CD4-positive, alpha-beta T cell treated with Interleukin-17A for 4 hours (primary cell): ENCODE measurements at places on chromosomes 2 and 18.

DNA sequence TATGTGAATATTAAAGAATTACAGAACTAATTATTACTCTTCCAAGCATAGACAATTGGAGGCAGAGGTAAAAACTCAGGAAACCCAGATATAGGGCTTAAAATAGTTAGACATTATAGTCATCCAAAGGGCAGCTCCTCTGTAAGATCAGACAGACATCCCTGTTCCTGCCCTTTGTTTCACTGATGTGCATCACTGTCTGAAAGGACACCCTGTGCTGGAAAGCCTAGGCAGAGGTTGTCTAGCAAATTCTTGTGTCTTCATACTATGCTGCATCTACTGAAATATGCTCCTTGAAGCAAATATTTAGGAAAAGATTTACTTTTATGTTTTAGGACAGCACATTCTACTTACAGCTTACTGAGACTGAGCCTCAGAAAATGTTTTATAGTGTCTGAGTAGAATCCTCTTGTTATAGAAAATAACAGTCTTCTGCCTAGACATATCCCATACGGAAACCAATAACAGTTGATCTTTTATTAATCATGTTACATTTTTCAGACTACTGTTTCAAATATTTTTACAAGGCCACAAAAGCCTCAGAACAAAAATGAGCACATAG is 977.3 kb upstream of the CDH2 start:
- DNase-seq: no peak

GRCh38 chr2:54814389-54815147 is 91.1 kb downstream of the EML6 start:
- no peak for DNase-seq

GRCh38 chr2:128310761-128311160 is 7.9 kb downstream of the HS6ST1 start:
- DNase-seq: no peak

- DNase-seq: no peak
Measured at GRCh38 chr18:25275412-25276001, 76.5 kb downstream of the ZNF521 start.

GRCh38 chr2:133802409-133803039 is 234.3 kb upstream of the NCKAP5 start:
- DNase-seq: no peak

DNA sequence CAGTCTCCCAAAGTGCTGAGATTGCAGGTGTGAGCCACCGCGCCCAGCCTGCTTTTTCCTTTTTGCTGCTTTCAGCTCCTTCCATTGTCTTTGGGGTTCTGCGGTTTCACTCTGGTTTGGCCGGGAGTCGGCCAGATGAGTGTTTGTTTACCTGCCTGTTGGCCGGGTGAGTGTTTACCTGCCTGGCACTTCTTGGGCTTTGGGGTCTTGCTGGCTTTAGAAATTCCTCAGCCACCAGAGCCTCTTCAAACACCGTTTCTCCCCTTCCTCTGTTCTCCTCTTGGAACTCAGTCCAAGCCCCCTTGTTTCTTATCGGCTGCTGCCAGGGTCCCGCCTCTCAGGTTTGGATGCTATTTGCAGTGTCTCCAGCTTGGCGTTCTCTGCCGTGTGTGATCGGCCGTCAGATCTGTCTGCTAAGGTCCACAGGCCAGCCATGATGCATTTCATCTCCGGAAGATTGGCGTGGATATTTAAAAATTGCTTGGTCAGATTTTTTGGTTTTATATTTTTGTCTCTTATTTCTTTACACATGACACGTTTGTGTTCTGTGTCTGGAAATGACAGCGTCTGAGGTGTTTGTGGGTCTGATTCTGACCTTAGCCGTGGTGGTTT is 14.2 kb upstream of the GAL3ST2 start:
- no peak for DNase-seq

- DNase-seq: no peak
Measured at GRCh38 chr2:134224005-134224404, 29.9 kb upstream of the MGAT5 start.

GRCh38 chr2:30410217-30410616 is 36.8 kb upstream of the LCLAT1 start:
- DNase-seq: peak; percentile 41

DNA sequence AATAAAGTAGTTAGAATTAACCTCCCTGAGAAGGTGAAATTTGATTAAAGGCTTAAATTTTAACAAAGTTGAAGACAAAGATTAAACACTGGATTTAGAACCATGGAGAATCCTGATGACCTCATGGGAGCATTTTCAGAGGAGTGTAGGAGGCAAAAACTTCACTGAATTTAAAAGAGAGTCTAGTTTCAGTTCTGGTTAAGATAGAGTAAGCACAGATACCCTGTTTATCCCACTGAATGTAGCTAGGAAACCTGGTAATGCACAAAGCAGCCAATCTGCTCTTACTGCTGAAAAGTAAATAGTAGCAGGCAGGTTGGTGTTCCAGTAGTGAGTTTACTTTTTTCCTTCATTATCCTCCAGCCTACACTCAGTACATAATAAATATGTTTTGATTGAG is 654.9 kb upstream of the SYT4 start:
- no peak for DNase-seq

DNA sequence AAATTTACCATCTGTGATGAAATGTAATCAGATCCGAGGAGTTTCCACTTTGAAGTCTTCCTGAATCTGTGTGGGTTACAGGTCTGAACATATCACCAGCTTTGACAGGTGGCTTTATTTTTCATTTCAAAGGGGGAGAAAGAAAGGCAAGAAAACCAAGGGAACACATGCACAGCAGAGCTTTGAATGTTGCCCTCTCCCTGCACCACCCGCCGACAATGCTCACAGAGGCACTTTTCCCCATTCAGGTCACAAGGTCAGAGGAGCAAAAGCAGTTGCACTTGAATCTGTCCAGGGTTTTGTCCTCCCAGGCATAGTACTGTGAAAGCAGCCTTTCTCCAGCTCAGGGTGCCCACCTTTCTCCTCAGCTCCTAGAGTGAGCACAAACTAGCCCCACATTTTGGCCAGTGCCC is 130.2 kb downstream of the OSR1 start:
- DNase-seq: no peak

DNA sequence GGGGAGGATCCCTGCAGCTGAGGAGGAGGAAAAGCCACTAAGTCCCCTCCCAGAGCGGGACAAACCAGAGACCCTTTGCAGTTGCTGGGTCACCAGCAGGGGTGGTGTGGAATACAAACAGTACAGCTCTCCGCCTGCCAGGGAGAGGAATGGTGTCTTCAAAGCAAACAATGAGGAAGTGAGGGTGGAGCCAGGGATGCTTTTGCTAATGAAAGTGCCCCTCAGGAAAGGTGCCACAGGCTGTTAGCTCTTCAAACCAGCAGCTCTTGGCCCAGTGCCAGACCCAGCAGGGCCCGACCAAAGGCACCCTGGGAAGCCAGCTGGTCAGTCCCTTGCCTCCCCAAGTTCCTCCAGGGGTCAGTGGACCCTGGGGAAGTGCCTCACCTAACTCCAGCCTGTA is 102.8 kb downstream of the HIBCH start:
- DNase-seq: peak; percentile 12

DNA sequence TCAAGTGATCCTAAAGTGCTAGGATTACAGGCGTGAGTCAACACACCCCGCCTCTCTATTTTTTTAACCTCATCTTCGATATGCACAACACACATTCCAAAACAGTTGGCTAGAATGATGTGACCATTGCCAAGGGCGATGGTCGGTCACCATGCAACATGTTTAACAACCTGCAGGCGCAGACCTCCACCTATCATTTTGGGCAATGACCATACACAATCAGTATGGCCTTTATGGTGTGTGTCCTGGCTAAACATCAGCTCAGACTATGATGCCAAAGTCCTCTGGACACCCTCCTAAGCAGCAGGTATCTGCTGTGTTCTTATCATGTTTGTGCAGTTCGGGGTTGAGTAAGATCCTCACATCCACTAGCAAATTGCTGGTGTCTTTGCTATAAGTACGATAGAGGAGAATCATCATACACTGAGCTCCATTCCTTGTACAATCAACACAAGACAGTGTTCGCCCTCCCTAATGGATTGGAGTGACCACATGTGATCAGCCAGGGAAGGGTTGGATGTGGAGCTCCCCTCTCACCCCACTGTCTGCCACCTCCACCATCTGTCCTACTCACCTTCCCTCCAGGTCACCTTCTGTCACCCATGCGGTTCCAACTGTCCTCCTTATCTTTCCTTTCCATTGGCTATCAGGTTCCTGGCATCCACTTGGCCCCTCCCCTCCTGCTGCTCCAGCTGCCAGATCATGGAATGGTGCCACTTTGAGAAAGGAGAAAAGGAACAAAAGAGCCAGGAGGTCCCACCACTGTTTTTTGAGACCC is 7.9 kb upstream of the RNF152 start:
- DNase-seq: no peak

DNA sequence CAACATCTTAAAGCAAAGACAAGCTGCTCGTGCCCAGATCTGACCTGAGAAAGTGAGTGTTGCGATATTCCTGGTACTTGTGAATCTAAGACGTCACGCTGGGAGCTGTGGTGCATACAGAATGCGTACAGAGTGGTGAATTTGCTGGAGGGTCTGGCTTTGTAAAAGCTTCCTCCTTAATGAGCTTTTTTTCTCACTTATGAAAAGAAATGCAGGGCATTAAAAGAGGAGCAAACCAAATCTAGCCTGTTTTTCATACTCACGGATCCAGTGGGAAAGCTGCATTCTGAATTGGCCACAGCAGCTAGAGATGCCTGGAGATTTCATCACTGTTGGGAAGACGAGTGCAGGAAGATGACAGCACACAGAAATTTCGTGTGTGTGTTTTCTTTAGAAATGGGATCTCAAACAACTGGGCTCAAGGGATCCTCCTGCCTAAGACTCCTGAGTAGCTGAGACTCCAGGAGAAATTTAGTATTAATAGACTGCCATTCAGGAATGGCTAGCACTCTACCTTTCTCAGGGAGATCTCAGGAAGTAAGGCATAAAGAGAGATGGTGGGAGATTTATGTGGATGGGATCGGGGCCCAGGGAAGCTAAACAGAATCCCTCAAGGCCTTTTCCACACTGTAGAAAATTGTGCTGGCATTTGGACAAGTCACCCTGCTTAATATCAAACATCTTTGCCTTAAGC is 181.3 kb downstream of the ALPK2 start:
- no peak for DNase-seq

DNA sequence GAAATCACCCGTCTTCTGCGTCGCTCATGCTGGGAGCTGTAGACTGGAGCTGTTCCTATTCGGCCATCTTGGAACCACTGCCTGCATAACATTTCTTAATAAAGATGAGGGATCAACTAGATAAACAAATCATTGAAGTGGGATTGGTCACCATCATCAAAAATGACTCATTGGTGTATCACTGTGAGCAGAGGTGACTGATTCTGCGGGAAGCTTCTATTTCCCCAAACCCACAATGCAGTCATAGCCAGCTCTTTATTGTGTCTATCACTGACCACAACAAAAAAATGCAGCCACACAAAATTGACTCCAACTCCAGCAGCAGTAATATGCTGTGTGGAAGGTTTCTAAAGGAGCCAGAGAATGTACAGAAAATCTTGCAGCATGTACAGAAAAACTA is 630.7 kb upstream of the HS6ST1 start:
- no peak for DNase-seq

- no peak for DNase-seq
Measured at GRCh38 chr2:233486778-233487552, 79.6 kb downstream of the USP40 start.

- no peak for DNase-seq
Measured at GRCh38 chr18:58446391-58447060, 182.4 kb downstream of the ALPK2 start.

- no peak for DNase-seq
Measured at GRCh38 chr2:241051578-241052487, 50.3 kb downstream of the MTERF4 start.

GRCh38 chr2:18987592-18988073 is 370.8 kb downstream of the OSR1 start:
- DNase-seq: no peak

DNA sequence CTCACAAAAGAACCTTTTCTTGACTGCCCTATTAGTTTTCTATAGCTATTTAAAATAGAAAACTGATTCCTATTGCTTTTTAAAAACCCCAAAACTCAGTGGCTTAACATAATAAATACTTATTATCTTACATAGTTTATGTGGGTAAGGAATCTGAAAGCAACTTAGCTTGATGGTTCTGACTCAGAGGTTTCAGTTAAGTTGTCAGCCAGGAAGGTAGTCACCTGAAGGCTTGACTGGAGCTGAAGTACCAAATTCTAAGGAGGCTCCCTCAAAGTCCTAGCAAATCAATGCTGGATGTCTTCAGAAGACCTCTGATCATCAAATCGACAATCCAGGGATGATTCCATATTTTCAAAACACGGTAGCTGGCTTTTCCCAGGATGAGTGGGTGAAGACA is 546.6 kb upstream of the CDH2 start:
- no peak for DNase-seq

DNA sequence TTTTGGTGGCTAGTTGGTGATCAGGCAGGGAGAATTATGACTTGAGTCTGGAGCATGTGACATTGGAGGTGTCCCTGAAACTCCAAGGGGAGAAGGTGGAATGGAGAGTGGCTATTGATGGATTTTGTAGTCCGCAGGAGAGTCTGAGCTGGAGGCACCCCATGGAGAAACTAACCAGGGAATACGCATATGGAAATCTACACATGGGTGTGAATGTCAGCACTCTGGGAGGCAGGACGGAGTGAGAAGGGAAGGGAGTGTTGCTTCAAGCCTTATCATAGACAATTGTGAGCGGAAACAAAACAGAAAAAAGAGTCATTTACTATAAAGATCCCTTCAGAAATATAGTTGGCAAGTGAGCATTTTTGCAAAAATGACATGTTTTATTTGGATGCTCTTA is 667 bp upstream of the SCYGR4 start:
- DNase-seq: no peak

DNA sequence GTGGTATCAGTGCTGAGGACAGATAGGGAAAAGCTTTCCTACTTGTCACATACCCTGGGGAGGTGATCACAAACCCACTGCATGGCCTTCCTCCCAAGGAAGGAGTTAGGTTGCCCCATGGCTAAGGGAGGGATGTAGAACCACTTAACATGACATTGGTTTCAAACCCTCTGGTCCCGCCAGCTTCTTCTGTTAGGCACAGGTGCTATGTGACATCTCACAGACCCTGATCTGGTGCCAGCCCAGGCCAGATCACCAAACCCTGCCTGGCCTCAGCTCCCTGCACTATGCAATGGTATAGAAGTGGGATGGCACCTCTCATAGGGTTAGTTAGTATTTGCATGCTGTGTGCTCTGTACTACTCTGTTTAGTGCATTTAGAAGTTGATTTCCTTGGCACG is 58.0 kb downstream of the TCF7L1 start:
- no peak for DNase-seq

GRCh38 chr18:78587096-78587495 is 392.5 kb upstream of the SALL3 start:
- DNase-seq: no peak

DNA sequence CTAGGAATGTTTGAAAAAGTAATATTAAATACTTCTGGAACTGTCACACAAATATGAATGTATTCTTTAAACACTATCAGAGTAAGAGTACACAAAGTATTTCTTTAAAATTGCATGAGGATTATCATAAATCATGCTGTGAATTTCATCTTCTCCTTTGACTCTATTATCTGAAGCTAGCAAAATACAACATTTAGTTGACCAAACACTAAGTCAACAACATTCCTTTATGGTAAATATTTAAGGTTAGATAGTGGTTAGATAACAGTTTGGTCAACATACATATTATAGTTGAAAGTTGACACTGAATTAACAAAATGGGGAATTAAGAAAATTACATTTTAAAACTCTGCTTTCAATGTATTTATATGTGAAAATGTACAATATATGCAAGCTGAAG is 72.1 kb upstream of the GRB14 start:
- DNase-seq: no peak
